CD4-positive, alpha-beta T cell treated with Interleukin-4 for 4 hours (primary cell): ENCODE measurements at places on chromosomes 2 and 18.

DNA sequence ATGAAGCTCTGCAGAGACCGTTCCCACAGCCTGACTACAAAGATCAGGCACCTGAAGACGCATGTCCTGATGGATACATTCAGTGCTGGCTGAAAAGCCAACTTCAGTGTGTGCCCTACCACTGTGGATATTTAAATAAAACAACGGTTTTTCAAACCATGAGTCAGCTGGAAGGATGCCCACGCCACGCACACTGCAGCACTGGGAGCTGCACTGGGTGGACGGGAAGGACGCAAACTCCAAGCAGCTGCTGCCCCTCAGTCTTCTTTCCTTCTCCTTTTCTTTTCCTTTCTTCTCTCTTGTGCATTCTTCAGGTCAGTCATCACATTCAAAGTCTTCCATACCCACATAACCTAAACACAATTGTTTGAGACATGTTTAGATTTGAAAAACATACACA, 7.9 kb downstream of the TMEM18 start:
- DNase-seq = no peak

DNA sequence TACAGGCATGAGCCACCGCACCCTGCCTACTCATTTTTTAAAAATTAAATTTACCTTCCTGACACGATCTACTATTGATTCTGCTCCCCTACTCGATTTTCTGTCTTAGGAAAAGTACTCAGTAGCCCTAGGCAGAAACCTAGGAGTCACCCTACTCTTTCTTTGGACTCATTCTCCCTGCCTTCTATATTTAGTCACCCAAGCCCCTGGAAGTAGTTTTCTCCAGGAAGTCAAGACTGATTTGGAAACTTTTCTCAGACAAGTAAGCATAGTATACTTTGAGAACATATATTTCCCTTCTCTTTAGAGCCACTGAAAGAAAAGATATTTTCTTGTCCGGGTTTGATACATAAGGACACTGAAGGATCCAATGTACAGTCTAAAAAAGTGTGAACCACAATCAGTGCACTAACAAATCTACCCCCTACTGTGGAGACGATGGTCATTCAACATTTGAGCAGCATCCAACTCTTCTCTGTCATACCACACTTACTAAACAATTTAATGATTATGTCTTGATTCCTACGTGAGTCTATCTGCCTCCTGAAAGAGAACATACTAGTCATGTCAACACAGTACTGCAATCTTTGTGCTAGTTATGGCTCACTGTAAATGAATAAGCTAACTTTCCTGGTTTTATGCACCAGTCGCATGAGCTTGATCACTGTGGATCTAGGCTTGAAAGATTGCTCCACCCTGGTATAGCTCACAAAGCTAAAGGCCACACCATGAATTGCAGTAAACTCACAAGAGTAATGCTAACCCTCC, 19.8 kb downstream of the YWHAQ start:
- DNase-seq = no peak

- no peak for DNase-seq
Measured at GRCh38 chr2:158923180-158923594, 45.3 kb upstream of the TANC1 start.

GRCh38 chr2:225431105-225431863, 31.8 kb downstream of the NYAP2 start:
- DNase-seq = no peak

GRCh38 chr2:160752475-160753330, 259.1 kb upstream of the RBMS1 start:
- no peak for DNase-seq

DNA sequence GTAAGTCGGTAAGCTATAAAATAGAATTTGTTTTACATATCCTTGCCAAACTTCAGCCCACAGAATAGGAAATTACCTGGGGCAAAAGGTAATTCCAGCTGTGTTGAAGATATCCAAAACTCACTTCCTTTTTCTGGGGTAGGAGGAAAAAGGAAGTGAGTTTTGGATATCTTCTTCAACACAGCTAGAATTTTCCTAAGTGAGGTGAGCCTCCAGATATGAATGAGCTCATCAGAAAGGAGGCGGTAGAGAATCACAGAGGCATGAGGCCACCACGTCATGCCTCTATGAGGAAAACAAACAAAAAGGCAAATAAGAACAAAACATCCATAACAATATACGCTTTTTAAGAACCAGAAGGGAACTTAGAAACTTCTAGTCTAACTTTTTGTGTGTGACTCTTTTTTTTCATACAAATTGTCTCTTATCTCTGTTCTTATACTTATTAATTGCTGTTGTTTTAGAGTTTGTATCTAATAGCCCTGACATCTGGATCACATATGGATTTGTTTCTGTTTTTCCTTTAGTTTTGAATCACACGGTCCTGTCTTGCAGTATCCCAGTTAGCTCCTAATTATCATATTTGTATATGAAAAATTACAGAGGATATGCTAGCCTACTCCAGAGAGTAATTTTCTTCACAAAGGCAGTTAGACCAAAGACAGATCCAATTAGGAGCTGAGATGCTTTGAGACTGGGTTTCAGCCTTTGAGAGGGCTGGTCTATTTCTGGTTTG, 104.5 kb downstream of the RBM43 start:
- no peak for DNase-seq

DNA sequence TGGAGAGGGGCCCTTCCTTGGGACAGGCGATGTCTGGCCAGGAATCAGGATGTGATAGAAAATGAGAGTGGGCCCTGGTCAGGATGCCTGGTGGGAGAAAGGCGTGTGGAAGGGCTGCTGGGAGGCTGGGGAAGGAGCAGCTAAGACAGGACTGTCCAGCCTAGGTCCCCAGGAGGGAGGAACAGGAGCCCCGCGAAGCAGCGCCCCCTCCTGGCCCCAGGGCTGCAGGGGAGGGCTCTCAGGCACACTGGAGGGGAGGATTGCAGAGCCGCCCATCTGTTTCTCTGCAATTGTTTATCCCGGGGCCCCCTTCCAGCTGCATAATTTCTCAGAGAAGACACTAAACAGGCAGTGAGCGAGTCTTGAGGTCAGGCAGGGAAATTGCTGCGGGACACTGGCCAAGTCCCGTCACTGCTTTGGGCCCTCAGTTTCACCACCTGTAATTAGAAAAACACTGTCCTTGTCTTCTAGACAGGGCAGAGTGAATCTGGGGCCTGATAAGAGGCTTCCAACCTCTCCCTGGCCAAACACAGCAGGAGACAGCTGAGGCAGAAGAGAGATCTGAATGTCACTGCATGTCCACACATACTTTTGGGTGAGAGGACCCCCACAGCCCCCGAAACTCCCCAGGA, 3.9 kb upstream of the NPPC start:
- DNase-seq = no peak

DNA sequence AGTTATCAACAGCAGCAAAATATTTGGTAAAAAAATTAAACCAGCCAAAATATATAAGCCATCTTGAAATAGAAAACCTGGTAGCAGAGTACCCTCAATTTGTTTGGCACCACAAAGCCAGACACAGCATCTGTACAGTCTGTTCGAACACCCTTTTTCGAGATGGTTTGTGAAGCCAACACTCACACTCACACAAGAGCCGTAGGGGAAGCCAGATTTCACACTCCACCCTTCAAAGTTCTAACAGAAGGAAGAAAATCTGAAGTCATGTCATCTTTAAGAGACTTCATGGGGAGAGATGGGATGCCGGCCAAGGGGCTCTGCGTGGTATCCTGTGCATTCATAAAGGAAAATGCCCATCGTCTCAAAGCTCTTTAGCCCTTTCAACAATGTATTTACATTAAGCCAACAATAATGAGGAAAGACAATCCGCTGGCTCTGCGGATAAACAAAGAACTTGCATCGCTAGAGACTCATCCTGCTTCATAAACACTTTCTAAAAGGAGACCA, 451.5 kb upstream of the CHST9 start:
- DNase-seq = no peak

DNA sequence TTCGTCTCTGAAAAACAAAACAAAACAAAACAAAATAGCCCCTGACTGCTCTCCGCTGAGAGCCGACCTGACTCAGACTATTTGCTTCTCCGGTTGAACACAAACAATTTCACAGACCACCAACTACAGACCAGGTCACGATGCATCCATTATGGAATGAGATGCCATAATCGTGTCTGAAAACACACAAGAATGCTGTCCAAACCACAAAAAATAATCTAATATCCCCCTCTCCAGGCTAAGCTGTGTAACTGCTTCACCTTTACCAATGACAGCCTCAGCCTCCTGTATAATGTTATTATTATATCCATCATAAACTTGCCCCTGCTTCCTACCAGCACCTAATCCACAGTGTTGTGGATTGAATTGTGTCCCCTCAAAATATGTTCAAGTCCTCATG, 114.7 kb downstream of the DNAH6 start:
- peak; percentile 49 for DNase-seq

DNA sequence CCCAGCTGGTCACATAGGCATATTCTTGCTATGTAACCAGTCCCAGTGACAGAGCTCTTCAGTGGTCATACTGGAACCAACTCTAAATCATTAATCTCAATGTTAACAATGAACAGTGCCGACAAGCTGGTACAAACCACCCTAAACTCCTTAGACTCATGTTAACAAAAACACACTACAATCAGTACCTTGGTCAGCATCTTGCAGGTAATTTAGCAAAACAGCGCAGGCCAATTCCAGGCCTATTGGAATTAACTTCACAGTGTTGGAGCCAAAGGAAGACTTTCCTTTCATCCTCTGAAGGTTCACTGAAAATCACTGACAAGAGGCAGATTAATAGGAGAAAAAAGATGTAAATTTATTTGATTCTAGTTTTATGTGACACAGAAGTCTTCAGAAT, 396.4 kb downstream of the PIK3C3 start:
- DNase-seq = no peak

GRCh38 chr2:127469974-127470373, 51.7 kb downstream of the PROC start:
- DNase-seq = no peak

GRCh38 chr18:75262511-75262910, 51.9 kb downstream of the TSHZ1 start:
- no peak for DNase-seq

- peak; percentile 27 for DNase-seq
Measured at GRCh38 chr18:23306822-23307221, 146.3 kb upstream of the RIOK3 start.

GRCh38 chr18:50410894-50411293, 36.0 kb downstream of the SKA1 start:
- DNase-seq = no peak

DNA sequence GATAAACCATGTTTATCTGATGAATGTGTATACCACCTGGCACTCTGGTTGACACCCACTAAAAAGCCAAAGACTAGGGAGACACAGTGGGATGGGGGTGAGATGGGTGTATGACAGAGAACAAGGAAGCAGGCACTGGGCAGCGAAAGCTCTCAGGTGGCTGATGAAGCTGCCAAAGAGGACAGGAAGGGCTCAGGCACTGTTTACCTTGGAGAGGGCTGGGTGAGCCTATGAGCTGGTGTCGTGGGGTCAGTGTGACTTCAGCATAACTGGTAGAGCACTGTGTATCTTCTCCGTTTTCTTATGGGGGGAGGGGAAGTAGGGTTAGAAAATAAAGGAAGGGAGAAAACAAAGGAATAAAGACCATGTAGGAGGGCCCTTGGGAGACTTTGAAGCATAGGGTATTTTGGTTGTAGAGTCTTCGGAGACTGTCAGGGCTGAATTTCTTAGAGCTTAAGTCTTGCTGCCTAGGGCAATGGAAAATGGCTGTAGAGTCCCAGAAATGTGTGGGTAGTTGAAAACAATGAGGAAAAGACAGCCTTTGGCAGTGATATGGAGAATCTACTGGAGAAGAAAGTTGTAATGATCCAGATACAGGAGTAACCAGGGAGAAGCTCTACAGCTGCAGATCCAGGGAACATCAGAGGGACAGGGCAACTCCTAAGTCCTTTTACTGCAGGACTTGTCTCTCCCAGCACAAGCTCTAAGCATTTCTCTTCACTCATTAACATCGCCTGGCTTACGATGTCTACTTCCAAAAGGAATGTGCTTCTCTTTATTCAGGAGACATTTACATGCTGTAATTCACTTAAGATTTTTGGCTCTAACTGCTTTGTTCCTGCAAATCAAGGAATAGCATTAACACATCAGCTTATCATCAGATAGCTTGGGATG, 120.0 kb downstream of the AQP4 start:
- DNase-seq = no peak

DNA sequence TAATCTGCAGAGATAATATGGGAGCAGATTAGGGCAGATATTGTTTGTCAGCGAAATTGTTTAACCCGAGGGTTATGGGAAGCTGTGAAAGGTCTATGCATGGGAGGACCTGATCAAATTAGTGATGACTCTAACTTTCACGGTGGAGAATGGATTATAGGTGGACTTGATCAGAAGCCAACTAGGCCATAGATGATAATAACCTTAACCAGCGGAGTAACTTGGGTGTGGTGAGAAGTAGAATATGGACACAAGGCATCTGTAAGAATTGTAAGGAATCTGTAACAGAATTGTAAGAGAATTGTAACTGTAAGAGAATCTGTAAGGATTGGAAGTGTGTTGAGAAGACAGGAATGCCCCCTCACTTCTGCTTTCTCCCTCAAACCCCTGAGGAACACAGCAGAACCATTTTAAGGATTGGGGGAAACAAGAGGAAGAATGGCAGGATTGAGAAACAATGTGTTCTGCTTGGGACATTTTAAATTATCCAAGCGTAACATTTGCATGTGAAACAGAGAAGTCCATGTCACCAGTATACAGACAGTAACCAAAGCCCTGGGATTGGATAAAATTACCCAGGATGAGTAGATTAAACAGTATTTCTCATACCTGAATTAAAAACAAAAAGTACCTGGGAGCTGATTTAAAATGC, 14.9 kb upstream of the SLC39A10 start:
- DNase-seq = no peak

DNA sequence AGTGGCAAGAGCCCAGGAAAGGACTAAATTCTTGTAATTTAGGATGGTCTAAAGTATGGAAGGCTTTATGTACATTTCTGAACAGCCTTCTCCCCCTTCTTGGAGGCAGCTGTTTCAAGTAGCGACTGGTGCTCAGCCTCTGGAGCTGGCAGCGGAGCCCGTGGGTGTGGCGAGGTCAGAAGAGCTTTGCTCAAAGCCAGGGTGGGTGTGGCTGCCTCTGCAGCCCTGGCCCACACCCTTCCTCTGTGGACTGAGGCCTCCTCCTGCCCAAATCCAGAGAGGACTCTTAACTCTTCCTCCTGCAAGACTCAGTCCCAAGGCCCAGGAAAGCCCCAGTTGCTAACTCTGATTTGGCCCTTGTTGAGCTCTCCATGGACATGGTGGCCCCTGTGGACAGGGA, 202.1 kb upstream of the REV1 start:
- no peak for DNase-seq

DNA sequence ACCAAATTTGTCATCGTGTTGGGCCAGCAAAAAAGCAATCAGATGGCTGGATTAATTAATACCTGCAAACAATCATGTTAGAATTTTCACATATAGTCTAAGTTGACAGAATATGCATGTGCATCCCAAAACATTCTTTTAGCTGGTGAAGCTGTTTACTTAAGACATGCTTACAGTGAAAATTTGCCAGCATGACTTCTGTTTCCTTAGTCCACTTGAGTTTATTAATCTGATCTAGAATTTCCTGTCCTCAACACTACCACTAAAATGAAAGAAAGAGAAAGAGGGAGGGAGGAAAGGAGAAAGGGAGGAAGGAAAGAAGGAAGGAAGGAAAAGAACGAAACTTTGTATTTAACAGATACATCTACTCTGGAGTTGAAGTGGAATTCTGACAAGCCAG, 2109.9 kb upstream of the PIK3C3 start:
- DNase-seq = no peak

- DNase-seq = no peak
Measured at GRCh38 chr2:222447131-222447530, 22.8 kb downstream of the SGPP2 start.
